ENCODE measurements at places on chromosomes 16 and 17.

DNA sequence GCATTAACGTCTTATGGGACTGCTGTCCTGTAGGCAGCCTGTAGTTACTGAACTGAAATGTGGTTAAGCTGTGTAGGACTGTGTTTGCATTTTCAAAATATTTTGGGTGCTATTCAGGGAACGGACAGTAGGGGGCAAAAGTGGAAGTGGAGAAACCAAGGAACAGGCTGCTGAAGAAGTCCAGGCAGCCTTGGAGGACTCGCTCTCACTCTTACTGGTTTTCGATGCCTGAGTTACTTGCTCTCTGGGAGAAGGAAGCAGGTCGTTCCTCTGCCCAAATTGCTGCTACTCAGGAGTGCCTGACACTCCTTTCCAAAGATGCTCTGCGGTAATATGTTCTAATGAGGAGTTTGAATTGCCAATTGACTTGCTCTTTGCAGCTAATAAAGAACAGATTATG, 64.5 kb upstream of the RBFOX1 start:
- DNase-seq, result no peak

- no peak for DNase-seq
Observed at GRCh38 chr16:27241658-27242057, 26.9 kb downstream of the NSMCE1 start.

DNA sequence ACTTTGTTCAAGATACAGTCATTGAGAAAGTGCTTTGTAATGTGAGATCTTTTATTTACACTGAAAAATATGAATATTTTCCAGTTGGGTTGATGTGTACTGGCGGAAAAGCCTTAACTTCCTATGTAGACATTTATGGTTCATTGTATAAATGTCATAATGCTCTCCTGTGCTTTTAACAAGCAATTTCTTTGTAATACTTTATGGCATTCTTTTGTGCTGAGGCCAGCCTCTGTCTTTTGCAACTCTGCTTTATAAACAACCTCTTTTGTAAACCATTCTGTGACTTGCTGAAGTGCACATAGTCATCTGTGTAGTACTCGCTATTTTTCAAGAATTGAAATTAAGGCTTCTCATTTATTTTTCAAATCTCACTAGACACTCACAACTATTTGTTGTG, 291.2 kb downstream of the CDH11 start:
- DNase-seq, result no peak

DNA sequence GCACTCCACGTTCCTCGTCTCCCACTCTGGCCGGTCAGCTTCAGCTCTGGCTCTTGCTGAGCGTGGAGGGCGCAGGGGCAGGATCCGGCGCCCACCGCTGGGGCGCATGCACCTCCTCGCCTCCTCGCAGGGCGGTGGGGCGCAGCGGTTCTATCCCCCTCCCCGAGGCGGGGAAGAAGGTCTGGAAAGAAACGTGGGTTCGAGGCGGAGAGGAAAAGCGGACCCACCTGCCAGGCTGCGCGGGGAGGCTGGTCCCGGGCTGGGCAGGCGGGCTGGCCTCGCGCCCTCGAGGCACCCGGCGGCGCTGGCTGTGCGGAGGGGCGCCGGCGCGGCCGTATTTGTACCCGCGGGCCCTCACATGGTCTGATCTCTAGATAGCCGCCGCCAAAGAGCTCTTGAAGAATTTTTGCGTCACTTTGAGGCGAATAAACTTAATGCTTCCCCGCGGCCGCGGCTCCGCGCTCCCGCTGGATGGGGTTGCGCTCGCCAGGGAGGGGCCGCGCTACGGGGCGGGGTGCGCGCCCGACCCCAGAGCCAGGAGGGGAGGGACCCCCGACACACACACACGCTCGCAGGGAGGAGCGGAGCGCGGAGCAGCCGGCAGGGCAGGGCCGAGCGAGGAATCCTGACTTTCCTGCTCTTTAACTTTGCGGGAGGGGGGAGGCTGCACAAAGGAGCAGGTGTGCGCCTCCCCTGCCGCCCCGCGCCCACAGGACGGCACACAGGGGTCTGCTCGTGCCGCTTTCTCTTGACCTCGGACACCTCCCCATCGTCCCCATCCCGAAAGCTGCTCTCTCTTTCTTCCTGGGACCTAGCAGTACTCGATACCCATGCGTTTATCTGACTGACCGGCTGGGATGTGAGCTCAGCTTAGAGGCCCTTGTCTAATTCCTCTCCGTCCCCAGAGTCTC, at the start of gene SLC6A4:
TSS of gene SLC6A4 (minus strand) at position 312 of the 911 bp plus-strand sequence. CDS start 13,739 bp downstream, outside the sequence.
- DNase-seq, result no peak

- no peak for DNase-seq
Observed at GRCh38 chr17:15909481-15909991, 35.4 kb upstream of the ADORA2B start.

DNA sequence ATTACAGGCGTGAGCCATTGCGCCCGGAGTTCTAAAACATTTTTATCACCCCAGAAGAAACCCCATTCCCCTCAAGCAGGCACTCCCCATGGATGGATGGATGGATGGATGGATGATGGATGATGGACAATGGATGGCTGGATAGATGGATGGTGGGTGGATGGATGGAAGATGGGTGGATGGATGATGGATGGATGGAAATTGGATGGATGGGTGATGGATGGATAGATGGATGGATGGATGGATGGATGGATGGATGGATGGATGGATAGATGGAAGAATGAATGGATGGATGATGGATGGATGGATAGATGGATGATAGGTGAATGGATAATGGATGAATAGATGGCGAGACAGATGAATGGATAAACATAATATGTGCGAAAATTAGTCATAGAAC, 16.5 kb downstream of the PLA2G10 start:
- no peak for DNase-seq

DNA sequence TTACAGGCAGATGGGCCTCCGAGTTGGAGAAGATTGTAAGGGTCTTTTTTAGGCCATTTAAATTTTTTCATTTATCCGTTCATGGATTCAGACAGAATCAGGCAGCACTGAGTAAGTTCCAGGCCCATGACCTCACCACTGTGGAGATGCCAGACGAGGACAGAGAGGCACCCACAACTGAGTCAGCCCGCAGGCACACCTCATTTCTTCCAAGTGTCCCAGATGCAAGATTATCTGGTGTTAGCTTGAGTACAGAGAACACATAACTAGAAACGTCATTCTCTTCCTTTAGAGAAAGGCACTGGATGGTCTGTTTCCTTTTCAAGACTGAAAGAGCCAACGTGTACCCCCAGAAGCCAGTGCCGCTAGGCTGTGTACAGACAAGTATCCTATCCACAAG, 16.9 kb downstream of the CLEC16A start:
- no peak for DNase-seq

DNA sequence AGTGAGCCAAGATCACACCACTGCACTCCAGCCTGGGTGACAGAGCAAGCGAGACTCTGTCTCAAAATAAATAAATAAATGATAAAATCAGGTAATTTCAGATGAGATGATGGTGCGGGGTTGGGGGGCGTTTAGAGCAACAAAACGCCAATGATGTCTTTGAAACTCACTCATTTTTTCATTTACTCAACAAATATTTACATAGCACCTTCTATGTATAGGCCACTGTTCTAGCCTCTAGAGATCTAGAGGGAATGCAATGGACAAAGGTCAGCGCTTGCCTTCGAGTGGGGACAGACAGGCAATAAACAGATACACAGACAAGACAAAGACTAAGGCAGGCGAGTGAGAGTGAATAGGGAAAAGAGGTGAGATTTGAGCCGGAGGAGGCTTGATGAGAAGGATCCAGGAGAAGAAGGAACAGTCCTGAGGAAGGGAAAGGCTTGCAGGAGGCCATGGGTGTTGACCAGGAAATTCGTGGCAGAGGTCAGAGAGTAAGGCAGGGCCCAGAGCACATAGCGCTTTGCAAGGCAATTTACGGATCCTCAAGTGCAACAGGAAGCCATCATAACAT, 14.1 kb downstream of the ALDH3A1 start:
- no peak for DNase-seq

GRCh38 chr17:30996486-30996885, 25.6 kb downstream of the RNF135 start:
- no peak for DNase-seq

- no peak for DNase-seq
Observed at GRCh38 chr17:81651692-81652091, 4.7 kb downstream of the PDE6G start.

- no peak for DNase-seq
Observed at GRCh38 chr16:53061701-53062159, 6.9 kb downstream of the CHD9 start.

GRCh38 chr17:7042501-7043181, 1.3 kb downstream of the SLC16A11 start:
- no peak for DNase-seq

- no peak for DNase-seq
Observed at GRCh38 chr16:10763456-10763855, 19.8 kb downstream of the NUBP1 start.

DNA sequence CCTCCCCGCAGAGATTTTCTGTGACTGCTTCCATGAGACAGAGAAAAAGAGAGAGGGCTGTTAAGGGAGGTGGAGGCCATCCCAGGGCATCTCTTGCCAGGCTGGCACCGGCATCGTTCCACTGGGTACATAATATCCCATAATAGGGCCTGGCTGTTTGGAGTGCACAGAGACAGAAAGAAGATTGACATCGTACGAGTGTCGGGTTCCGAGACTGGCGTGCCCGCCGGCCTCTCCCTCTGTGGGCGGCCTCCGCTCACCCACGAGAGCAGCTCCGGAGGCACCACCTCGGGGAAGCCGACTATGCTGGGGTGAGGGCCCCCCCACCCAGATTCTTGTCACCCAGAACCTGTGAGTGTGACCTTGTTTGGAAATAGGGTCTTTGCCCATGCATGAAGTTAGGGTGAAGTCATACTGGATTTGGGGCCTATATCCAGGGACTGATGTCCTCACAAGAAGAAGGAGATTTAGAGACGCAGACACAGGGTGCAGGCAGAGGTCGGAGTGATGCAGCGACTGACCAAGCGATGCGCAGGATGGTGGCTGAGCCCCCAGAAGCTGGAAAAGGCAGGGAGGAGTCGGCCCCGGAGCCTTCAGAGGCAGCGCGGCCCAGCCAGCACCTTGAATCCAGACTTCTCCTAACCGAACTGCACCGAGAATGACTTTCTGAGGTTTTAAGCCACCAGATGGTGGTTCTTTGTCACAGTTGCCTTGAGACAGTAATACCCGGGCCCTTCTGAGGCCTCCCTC, 101.8 kb upstream of the CIBAR2 start:
- DNase-seq, result no peak

- no peak for DNase-seq
Observed at GRCh38 chr17:78133179-78133951, 2.8 kb downstream of the TMC8 start.

- DNase-seq, result no peak
Observed at GRCh38 chr16:52920331-52920730, 132.4 kb downstream of the CHD9NB start.

Data from DMS 273 treated with DMSO at 0.1 percent for 48 hours (cell line).